ENCODE measurements at places on chromosomes 12 and 14.

DNA sequence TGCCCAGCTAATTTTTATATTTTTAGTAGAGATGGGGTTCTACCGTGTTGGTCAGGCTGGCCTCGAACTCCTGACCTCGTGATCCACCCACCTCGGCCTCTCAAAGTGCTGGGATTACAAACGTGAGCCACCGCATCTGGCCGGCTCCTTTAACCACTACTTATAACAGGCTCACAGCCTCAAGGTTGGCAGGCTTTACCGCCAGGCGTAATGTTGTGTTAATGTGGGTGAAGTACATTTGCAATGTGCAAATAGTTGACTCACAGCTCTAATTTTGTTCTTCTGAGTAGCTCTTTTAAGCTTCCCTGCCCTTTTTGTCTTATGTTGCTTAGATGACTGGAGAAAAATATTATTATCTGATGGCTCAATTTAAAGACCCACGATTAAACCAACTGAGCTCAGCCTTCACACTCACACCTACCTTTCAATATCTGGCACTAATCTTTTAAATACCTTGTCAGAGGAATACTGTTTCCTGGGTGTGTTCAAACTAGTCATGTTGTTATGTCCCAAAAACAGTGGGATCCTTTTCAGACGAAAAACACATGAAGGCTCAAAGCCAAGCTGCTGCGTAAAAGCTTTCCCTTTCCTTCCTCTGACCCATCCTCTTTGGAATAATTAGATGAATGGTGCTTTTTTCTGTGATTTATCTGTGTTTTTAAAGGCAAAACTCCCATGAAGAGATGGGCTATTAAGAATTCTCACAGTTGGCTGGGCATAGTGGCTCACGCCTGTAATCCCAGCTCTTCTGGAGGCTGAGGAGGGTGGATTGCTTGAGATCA, 57.2 kb upstream of the USP44 start:
- DNase-seq, result no peak

DNA sequence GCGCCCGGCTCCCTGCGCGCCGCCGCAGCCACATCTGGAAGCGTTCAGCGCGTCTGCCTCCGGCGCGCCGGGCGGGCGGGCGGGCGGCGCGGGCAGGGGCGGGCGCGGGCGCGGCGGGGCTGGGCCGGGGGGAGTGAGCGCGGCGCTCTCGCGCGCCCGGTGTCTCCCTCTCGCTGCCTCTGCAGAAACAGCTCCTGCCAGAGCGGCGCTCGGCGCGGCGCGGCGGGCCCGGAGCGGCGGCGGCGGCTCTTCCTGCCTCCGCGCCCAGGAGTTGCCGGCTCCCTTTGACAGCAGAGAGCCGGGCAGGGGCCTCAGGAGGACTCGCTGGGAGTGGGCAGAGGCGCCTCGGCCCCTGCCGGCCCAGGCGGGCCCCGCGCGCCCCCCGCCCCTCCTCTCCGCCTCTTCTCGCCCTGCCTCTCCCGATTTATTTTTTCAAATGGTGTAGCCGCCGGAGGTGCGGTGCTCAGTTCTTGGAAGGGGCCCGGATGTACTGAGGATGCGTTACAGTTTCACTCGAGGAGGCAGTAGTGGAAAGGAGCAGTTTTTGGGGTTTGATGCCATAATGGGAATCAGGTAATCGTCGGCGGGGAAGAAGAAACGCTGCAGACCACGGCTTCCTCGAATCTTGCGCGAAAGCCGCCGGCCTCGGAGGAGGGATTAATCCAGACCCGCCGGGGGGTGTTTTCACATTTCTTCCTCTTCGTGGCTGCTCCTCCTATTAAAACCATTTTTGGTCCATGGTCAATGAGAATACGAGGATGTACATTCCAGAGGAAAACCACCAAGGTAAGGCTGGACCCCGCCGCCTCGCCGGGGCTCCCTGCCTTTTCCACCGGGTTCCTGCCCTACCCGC, at the start of gene CACNA1C:
Gene CACNA1C (plus strand): TSS at position 162 of the 853 bp plus-strand sequence. CDS start 576 bp downstream, at position 738.
- DNase-seq, result peak; percentile 90

DNA sequence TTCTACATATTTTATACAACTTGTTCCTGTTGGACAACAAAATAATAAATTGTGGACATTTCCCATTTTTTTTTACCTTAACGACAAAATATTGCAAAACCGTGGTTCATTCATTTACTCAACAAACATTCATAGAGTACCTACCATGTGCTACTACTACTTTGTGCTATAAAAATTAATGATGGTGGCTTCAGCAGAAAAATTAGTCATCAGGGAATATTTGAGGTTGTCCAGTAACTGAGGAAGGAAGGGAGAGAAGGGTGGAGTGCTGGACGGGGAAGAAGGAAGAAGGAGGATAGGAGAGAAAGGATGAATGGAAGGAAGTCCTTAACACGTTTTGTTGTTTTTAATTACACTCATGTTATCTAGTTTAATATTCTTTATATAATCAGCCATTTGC, 53.7 kb downstream of the PPFIBP1 start:
- no peak for DNase-seq

DNA sequence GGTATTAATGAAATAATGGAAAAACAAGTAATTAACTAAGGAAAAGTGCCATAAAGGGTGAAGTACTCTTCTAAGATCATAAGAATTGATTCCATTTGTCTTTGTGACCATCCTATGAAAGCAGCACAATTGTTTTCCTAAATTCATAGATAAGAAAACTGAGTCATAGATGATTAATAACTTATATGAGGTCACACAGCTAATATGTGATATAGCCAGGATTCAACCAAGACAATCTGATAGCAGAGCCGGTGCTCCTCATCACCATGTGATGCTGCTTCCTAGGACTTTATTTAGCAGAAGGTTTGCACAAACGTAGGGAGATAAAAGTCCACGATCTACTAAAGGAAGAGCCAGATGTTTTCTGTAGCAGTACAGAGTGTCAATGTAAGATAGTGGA, 181.5 kb upstream of the SYT1 start:
- no peak for DNase-seq

DNA sequence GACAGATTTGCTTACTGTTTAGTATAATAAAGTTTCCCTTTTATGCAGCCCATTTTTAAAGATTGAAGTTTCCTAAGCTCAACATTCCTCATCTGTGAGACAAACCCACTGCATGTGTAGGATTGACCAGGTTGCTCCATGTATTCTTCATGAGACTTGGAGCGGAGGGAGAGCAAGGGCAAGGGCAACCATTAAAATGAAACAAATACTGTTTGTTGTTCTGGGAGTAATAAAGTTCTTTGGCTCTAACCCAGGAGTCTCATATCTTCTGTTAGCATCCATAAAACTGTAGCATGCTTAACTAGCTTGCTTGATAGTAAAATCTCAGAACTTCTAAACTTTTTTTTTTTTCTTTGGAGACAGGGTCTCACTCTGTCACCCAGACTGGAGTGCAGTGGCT, 74.2 kb downstream of the NTS start:
- no peak for DNase-seq

DNA sequence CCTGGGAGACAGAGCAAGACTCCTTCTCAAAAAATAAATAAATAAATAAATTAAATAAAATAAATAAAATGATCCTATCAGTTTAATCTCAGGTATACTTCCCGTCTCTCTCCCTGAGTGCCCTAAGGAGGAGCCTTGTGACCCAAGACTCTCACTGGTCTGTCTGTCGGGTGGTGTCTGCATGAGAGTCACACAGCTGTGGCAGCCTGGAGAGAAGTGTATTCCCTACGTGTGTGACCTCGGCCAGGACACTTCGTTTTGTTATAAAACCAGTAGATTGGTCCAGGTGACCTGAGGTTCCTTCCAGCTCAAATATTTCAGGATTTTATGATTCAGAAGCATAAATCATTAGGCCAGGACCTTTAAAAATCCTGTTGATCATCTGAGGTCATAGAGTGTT, 4.8 kb downstream of the SYNE3 start:
- DNase-seq, result peak; percentile 45

GRCh38 chr12:105998561-105998960, 140.2 kb downstream of the NUAK1 start:
- DNase-seq, result no peak

DNA sequence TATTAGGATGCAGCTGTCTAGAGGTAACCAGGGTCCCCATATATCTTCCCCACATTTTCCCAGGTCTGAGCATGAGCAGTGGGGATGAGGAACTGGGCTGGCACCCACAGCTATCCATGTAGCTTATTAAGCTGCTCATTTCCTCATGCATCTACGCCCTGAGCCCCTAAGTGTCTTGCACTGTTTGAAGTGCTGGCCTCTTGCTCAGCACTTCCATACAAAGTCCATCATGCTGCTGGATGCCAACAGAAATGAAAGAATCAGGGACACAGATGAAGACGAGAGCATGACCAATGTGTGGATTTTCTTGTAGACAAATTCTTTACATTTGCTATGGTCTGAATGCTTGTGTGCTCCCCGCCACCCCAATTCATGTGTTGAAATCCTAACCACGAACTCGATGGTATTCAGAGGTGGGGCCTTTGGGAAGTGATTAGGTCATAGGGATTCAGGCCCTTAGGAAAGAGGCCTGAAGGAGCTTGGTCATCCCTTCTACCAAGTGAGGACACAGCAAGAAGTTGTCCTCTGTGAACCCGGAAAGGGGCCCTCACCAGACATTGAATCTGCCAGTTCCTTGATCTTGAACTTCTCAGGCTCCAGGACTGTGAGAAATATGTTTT, 54.5 kb downstream of the C12orf75 start:
- DNase-seq, result no peak

GRCh38 chr12:104971306-104971705, 13.2 kb upstream of the SLC41A2 start:
- no peak for DNase-seq

DNA sequence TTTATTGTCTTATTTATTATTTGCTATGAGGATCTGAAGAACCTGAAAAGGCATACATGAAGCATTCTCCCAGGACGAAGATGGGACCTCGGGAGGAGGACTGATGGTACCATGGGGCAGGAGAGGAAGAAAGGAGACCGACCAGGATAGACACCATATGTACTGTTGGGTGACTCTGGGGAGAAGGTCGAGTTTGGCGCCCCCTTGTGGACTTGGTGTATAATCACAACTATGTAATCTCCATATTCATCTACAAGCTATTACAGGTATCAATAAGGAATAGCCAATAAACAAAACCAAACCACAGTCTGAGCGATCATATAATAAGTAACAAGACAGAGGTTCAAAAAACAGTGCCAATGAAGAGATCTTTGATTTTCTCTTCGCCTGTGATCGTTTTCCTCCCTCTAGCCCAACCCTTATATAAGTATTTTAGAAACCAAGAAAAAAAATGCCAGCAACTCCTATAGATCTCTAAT, 139.1 kb downstream of the SPTSSA start:
- DNase-seq, result peak; percentile 63

DNA sequence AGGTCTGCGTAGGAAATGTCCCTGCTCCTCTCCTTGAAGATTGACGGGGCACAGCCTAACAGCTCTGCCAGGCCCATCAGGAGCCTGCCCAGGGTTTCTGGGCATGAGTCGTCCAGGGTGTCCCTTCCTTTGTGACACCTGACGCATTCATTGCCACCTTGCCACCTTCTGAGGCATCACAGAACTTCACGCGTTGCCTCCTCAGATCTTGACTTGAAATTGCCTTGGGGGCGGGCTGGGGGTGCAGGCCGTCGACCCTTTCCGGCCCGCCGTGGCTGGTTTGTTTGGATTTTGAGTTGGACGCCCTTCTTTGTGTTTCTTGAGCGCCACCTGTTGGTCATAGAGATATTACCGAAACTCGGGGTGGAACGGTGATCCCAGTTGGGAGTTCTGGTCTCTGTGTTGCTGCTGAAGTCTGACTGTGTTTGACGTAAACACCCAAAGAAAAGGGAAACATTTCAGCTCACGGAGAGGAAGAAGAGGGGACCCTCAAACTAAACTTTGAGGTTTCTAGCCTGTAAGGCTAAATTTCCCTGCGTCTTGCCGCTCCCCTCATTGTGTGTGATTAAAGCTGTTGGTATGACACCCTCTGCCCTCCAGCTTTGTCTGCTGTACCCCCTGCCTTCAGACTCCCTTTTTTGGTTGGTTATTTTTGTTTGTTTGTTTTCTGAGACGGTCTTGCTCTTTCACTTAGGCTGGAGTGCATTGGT, 44.6 kb downstream of the MLXIP start:
- peak; percentile 90 for DNase-seq

DNA sequence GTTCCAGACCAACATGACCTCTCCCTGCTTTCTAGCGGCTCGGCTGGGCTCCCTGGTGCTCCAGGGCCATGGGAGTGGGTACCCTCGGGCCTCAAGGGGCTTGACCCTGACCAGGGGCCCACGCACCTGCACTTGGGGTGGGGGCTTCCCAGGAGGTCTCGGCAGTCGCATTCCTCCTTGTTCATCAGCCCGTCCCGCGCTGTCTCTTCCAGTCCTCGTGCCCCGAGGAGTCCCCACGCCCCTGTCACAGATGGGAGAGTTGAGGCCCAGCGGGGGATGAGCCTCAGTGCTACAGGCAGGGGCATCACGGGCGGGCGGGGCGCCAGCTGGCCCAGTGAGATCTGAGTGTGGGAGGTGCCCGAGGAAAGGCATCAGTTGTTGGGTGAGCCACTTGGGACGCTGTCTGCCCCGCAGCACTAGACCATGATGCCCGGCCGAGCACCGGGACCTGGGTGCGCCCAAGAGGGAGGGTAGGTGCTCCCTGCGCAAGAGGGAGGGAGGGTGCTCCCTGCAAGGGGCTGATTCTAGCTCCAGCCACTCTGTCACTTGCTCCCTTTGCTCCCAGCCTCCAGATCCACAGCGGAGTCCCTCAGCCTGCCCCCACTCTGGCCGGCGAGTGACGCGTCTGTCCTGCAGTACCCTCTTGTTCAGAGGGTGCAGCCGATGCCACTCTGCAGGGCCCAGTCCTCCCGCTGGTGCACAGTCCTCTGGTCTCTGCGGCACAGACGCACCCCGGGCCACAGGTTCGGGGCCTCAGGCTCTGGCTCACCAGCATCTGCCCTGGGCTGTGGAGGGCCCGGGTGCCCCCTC, 23.8 kb downstream of the MMP17 start:
- peak; percentile 59 for DNase-seq

DNA sequence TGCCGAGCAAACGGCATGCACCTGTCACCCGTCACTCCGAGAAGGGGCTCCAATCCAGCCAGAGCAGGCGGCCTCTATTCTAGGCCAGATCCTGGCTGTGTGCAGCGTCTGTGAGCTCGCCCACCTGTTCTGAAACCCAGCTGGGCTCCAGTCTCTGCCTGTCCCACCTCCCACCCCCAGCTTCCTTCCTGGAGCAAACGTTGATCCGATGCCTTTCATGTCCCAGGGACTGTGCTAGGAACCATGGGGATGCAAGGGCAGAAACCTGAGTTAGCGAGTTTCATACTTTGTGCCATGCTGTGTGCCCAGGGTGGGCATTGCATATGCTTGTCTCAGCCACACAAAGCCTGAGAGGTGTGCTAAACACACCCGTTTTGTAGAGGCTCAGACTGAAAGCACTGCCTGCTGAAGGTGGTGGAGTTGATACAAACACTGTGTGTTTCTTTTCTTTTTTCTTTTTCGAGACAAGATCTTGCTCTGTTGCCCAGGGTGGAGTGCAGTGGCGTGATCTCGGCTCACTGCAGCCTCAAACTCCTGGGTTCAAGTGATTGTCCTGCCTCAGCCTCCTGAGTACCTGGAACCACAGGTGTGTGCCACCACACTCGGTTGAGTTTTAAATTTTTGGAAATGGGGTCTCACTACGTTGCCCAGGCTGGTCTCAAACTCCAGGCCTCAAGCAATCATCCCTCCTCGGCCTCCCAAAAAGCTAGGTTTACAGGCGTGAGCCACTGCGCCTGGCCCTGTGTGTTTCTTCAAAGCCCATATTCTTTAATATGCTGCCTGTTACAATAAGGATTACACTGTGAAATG, 84.1 kb upstream of the MED13L start:
- DNase-seq, result no peak

- DNase-seq, result no peak
These were observed 3.4 kb downstream of the ARG2 start for GRCh38 chr14:67623114-67623513.

All from islet precursor cell (in vitro differentiated cells).